Upper lobe of left lung (tissue), 6 donors: ENCODE measurements at places on chromosomes 16 and 17. TPM values are rescaled to one million over a fixed set of nuclear protein-coding genes. Genes with fewer than 3 reads are reported as not detected.

The PPY gene
- not detected for total RNA-seq

The SLFN14 gene
- total RNA-seq, result 0.67 TPM

The TMEM220 gene
- total RNA-seq, result 11.8 TPM

The CES3 gene
- total RNA-seq, result 5.2 TPM

The KIFC3 gene
- 112 TPM for total RNA-seq

The CDR2L gene
- total RNA-seq, result 15.6 TPM

- DNase-seq, result peak; percentile 20
Measured at GRCh38 chr17:31388770-31389656, 2.5 kb upstream of the RAB11FIP4 start.

DNA sequence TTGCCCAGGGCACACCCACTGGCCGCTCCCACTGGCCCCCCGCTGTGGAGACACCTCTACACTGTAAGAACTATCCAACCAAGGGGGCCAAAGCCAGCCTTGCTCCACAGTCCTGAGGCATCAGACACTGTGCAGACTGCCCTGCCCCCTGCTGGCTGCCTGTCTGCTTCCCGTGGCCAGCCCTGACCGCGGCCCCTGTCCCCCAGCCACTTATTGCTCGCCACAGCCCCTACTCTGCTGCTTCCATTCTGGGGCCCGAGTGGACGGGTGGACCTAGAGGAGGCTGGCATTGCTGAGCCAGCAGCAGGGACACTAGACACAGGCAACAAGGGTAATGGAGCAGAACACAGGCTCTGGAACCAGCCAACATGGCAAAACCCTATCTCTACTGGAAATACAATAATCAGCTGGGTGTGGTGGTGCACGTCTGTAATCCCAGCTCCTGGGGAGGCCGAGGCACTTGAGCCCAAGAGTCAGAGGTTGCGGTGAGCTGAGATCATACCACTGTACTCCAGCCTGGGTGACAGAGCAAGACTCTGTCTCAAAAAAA lies 19.7 kb upstream of the LRRC37A3 start:
- peak; percentile 72 for DNase-seq

GRCh38 chr16:25253322-25253721 lies 4.3 kb downstream of the ZKSCAN2 start:
- no peak for DNase-seq

DNA sequence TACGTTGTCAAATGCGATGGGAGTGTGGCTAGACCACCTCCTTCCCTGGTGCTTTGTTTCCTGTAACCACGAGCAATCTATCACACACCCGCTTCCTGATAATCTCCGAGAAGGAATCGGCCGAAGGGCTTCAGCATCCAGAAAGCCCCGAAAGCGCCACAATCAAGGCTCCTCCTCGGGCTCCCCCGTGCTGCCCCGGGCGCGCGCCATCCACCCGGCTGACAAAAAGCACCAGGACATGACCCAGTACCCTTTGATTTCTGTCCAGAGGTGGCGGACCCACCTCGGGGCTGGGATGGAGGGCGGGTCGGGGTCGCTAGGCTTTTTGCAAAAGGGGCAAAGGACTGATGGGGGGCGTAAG lies 743 bp upstream of the ARMC7 start:
- DNase-seq, result no peak

DNA sequence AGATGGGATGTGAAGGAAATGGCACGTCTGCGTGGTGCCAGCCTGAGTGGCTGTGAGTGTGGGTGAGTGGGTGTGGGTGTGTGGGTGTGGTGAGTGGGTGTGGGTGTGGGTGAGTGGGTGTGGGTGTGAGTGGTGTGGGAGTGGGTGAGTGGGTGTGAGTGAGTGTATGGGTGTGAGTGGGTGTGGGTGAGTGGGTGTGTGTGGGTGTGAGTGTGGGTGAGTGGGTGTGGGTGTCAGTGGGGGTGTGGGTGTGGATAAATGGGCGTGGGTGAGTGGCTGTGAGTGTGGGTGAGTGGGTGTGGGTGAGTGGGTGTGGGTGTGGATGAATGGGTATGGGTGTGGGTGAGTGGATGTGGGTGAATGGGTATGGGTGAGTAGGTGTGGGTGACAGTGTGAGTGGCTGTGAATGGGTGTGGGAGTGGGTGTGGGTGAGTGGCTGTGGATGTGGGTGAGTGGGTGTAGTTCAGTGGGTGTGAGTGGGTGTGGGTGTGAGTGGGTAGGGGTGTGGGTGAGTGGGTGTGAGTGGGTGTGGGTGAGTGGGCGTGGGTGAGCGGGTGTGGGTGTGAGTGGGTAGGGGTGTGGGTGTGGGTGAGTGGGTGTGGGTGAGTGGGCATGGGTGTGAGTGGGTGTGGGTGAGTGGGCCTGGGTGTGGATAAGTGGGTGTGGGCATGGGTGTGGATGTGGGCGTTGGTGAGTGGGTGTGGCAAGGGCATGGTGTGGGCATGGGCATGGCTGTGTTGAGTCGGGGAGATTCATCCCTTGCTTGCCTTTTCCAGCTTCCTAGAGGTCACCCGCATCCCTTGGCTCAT lies 80.8 kb downstream of the ZDHHC7 start:
- DNase-seq, result no peak

DNA sequence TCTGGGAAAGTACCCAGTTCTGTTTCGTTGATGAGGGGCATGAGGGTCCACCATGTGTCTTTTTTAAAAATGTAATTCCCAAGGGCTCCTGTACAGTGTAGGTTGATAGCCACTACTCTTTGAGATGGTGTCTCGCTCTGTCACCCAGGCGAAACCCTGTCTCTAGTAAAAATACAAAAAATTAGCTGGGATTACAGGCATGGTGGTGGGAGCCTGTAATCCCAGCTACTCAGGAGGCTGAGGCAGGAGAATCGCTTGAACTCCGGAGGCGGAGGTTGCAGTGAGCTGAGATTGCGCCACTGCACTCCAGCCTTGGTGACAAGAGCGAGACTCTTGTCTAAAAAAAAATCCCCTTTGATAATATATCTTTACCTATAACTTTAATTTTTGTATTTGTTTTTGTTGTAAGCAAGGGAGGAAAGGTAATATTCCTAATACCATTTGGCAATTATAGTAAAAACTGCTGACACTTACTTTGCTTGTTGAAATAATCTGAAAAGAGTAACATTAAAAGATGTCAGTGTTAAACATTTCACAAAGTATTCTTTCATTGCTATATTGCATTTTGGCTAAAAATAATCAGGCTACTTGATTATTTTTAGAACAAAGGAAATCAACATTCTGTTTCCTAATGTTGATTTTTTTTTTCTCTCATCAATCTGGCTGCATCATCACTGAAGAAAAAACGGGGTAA lies 11.8 kb downstream of the KPNA2 start:
- DNase-seq, result no peak

DNA sequence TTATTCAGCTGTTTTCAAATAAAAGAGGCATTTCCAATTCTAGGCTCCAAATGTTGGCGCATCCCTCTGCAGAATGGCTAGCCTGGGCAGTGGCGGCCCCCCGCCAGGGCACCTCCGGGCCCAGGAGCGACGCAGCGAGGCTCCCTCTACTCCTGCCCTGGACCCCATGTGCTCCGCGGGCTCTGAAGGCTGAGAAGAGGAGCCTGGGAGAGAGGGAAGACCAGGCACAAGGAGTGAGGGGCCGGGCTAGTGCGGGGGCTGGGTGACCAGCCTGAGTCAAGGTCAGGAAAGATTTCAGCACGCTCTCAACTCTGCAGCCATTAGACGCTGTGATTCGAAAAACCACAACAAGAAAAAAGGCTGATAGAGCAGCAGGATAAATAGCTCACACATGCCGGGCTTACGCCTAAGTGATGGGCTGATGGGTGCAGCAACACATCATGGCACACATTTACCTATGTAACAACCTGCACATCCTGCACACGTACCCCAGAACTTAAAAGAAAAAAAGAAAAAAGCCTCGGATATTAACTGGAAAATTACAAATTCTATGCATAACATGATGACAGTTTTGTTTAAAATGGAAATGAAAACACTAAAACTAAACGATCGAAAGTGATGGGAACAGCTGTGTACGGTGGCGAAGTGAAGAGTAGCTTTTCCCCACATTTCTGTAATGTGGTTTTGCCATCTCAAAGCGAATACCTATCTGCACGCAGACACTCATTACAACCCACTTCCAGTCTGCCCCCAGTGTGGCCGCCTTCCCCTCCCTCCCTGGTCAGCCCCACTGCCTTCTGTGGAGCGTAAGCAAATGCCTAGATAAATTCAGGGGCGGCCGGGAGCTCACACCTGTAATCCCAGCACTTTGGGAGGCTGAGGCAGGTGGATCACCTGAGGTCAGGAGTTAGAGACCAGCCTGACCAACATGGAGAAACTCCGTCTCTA lies 44.4 kb downstream of the MAP1LC3B start:
- no peak for DNase-seq

GRCh38 chr16:68948230-68948910 lies 105.0 kb downstream of the TANGO6 start:
- no peak for DNase-seq

- DNase-seq, result no peak
Measured at GRCh38 chr16:49734331-49734730, 121.6 kb downstream of the ZNF423 start.
